ENCODE measurements at places on chromosomes 5 and 9.

GRCh38 chr5:36885566-36886485, 9.3 kb downstream of the NIPBL start:
- H3K36me3 ChIP-seq = no peaks in the 10 kb centered on the region
- no peak overlapping the region for H3K27ac ChIP-seq
- H3K27me3 ChIP-seq = no peaks in the 10 kb centered on the region

DNA sequence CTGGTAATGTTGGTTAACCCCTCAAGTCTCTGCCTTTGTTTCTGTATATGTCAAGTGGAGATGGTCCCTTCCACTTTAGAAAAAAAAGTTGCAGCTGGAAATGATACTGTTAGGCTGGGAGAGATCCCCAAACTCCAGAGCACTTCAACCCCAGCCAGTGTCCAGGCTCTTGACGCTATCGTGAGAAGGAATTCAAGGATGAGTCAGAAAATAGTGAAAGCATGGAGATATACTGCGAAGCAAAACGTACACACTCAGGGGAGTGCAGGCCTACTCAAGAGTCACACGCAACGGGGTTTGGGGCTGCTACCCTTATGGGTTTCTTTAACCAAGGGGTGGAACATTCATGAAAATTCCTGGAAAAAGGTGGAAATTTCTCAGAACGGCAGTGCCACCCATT, 24.9 kb downstream of the KCNV2 start:
- no peaks in the 10 kb centered on the region for H3K27me3 ChIP-seq
- H3K4me1 ChIP-seq = no peaks in the 10 kb centered on the region
- no peak for DNase-seq
- peaks cover 13% of the 10 kb centered on the region for H3K36me3 ChIP-seq
- no peak overlapping the region for H3K4me3 ChIP-seq

DNA sequence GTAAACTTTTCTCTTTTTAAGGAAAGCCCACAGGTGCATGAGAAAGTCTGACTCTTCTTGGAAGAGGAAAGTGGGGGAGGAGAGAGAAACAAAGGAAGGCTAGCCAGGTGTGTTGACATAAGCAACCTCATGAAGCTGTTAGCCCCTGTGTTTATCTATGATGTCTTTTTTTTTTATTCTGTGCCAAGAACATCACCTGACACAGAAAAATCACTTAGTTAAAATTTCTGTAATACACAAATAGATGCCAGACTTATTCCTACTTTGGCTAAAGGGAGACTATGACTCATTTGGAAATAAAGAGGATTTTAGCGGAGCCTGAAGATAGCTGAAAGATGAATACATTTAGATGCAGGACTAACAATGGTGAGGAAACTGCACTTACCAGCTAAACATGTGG, 58.3 kb downstream of the BAAT start:
- H3K4me3 ChIP-seq = no peak overlapping the region
- no peak overlapping the region for H3K27ac ChIP-seq
- no peaks in the 10 kb centered on the region for H3K36me3 ChIP-seq
- no peaks in the 10 kb centered on the region for H3K4me1 ChIP-seq
- H3K27me3 ChIP-seq = peaks cover 24% of the 10 kb centered on the region
- DNase-seq = no peak

DNA sequence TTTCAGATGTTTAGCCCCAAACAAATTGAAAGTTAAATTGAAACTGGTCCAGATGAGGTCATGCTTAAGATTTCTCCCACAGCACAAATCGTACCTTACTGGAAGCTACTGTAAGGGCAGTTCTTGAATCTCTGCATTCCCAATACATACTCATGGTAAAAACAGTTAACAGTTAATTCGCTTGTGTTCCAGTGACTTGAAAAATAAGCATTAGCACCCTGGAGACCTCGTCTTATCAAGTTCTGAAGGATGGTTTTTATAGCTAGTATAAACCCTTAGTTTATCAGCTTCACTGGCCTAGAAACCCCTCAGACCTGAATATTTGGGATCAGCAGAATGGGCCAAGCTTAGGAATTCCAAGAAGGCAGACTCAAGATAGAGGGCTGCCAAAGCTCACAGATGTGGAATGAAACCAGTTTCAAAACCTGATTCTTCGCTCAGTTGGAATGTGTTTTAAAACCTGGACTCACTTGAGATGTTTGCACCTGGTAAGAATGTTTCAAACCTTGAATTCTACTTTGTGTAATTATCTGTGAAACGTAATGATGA, 103.6 kb downstream of the C9orf152 start:
- H3K4me1 ChIP-seq = peaks cover 59% of the 10 kb centered on the region
- no peak for DNase-seq
- no peaks in the 10 kb centered on the region for H3K36me3 ChIP-seq
- H3K27me3 ChIP-seq = no peaks in the 10 kb centered on the region
- no peak overlapping the region for H3K4me3 ChIP-seq

DNA sequence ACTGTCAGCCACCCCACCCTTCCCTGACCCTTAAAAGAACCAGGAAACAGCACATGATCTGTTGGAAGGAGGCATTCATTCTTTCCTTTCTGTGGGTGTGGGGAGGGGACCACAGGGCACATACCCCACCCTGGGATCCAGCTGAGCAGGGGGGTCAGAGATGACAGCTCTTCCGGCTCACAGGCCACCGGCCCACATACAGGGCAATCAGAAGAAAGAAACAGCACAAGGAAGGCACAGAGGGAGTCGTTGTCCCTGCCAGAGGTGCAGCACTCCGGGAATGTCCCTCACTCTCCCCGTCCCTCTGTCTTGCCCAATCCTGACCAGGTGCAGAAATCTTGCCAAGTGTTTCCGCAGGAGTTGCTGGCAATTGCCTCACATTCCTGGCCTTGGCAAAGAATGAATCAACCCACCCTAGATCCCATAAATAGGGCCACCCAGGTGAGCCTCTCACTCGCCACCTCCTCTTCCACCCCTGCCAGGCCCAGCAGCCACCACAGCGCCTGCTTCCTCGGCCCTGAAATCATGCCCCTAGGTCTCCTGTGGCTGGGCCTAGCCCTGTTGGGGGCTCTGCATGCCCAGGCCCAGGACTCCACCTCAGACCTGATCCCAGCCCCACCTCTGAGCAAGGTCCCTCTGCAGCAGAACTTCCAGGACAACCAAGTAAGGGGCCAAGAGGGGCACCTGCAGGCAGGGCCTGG, at the start of gene LCN2:
LCN2 (plus strand) TSS at position 453 of the 701 bp plus-strand sequence; CDS start at position 526, 73 bp downstream.
- no peaks in the 10 kb centered on the region for H3K27me3 ChIP-seq
- DNase-seq = no peak
- peaks cover 6% of the 10 kb centered on the region for H3K4me1 ChIP-seq
- H3K27ac ChIP-seq = no peak within 1 kb of the TSS
- no peak within 1 kb of the TSS for H3K4me3 ChIP-seq

DNA sequence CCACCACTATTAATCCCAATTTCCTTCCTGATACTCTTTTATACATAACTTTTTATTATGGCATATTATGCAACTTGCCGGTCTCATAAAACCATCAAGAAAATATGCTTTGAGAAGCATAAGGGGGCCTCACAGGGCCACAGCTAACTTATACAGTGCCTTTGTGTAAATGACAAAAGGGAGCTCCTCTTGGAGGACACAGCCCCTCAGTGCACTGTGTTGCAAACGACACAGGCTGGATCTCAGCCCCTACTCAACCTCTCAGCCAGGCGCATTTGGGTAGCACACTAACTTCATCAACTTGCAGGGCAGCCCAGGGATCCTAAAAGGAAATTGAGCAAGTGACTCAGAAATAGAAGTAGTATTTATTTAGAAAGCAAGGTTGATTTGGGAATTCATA, 35.4 kb downstream of the RIGI start:
- H3K27ac ChIP-seq = no peak overlapping the region
- H3K4me1 ChIP-seq = no peaks in the 10 kb centered on the region
- peaks cover 26% of the 10 kb centered on the region for H3K36me3 ChIP-seq

- no peak overlapping the region for H3K27ac ChIP-seq
- H3K4me1 ChIP-seq = peaks cover 2% of the 10 kb centered on the region
- no peak overlapping the region for H3K4me3 ChIP-seq
- DNase-seq = no peak
- peaks cover 20% of the 10 kb centered on the region for H3K36me3 ChIP-seq
- no peaks in the 10 kb centered on the region for H3K27me3 ChIP-seq
Measured at GRCh38 chr5:60961685-60962084, 16.7 kb downstream of the NDUFAF2 start.

DNA sequence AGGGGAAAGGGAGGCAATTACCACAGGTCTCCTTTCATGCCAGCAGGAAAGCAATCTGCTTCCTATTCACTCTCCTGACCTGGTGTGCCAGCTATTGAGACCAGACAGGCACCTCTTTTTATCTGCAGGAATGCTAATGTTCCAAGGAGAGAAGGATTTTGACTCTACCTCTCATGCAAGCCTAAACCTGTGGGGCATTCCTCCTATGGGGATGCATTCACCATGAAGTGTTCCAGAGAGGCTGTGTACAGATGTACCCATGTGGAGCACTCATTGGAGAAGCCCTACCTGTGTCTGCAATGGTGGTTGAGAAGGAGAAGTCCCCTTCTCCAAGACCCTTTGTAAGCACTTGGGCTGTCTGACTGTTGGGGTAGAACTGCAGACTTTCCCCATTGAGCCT, 45.4 kb upstream of the EDIL3 start:
- DNase-seq = no peak
- no peaks in the 10 kb centered on the region for H3K36me3 ChIP-seq
- H3K27me3 ChIP-seq = no peaks in the 10 kb centered on the region
- H3K27ac ChIP-seq = no peak overlapping the region
- no peak overlapping the region for H3K4me3 ChIP-seq
- no peaks in the 10 kb centered on the region for H3K4me1 ChIP-seq

DNA sequence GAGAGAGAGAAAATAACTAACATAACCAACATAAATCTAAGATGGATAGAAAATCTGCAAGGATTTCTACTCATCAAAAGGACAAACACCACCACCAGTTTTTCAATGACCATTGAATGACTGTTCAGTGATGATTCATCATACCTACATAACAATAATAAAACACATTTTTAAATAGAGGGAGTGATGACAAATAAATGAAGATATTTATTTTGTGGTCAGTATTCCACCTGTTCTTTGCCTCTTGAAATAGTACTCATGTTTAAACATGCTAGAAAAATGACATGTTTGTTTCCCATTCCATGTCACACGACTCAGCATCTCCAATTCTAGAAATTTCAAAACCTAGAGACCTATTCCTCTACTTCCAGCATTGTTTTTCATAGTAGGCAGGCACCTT, 34.6 kb upstream of the ADAMTS16 start:
- H3K27me3 ChIP-seq = no peaks in the 10 kb centered on the region
- H3K27ac ChIP-seq = no peak overlapping the region
- no peaks in the 10 kb centered on the region for H3K4me1 ChIP-seq
- DNase-seq = no peak
- H3K36me3 ChIP-seq = no peaks in the 10 kb centered on the region

GRCh38 chr9:70092190-70092589, 48.5 kb downstream of the MAMDC2 start:
- DNase-seq = no peak
- H3K36me3 ChIP-seq = no peaks in the 10 kb centered on the region
- H3K27me3 ChIP-seq = peaks cover 33% of the 10 kb centered on the region
- no peak overlapping the region for H3K27ac ChIP-seq
- H3K4me3 ChIP-seq = no peak overlapping the region

DNA sequence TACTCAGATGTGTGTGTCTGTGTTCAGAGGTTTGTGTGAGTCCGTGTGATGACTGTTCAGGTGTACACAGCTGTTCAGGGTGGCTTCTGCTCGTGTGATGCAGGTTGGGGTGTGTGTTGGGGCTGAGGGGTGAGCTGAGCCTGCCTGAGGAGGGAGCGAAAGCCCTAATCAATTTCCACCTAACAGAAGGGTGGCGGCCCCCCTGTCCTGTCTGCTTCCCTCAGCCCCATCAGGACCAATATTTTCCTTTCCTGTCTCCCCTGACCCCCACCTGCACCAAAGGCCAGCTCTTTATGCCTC, 30.2 kb downstream of the LHX2 start:
- H3K36me3 ChIP-seq = no peaks in the 10 kb centered on the region
- H3K27ac ChIP-seq = no peak overlapping the region
- peaks cover 9% of the 10 kb centered on the region for H3K4me1 ChIP-seq
- no peak overlapping the region for H3K4me3 ChIP-seq

DNA sequence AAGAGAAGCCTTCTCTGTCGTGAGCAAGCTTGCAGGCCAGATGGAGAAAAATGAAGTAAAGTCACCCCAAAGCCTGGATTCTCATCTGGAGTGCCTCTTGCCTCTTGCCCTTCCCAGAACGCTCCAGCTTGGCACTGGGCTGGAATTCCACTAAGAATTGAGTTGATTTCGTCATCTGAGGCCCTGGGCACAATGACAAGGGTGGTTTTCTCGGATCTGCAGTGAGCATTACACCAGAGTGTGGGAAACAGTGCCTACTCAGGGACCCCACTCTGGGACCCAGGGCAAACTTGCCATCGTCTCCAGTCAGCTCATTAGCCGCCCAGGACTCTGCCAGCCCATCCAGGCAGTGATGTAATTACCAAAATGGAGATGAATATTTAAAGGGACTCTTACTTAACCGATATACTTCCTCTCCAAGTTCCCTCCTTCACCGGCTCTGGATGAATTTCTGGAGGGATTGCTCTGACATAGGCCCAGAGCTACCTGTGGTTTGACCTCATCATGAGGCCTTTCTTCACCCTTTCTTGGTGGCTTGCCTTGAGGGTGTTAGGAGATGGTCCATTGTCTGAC, 44.7 kb upstream of the LCP2 start:
- H3K27me3 ChIP-seq = peaks cover 5% of the 10 kb centered on the region
- no peak overlapping the region for H3K27ac ChIP-seq
- no peaks in the 10 kb centered on the region for H3K36me3 ChIP-seq
- DNase-seq = no peak
- H3K4me1 ChIP-seq = peaks cover 8% of the 10 kb centered on the region

DNA sequence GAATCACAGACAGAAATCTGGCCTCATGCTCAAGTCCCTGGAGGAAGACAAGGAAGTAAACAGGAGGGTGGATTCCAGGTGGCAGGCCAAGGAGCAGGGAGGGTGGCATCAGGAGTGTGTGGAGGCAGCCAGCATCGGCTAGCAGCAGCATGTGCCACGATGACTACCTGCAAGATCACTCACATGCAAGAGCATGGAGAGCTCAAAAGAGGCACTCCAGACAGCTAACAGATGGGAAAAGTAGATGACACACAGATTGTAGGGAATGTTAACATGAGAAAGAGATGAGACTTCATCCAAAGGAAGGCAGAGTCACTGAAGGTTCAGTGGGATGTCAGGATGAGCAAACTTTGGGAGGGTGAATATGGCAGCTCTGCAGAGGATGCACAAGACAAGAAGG, 104.3 kb downstream of the SEMA5A start:
- no peak overlapping the region for H3K27ac ChIP-seq
- no peak overlapping the region for H3K4me3 ChIP-seq
- no peaks in the 10 kb centered on the region for H3K27me3 ChIP-seq
- no peaks in the 10 kb centered on the region for H3K36me3 ChIP-seq
- DNase-seq = no peak

- no peaks in the 10 kb centered on the region for H3K36me3 ChIP-seq
- H3K4me3 ChIP-seq = no peak overlapping the region
- no peak for DNase-seq
Measured at GRCh38 chr5:135750506-135750905, 84.0 kb upstream of the SLC25A48 start.

DNA sequence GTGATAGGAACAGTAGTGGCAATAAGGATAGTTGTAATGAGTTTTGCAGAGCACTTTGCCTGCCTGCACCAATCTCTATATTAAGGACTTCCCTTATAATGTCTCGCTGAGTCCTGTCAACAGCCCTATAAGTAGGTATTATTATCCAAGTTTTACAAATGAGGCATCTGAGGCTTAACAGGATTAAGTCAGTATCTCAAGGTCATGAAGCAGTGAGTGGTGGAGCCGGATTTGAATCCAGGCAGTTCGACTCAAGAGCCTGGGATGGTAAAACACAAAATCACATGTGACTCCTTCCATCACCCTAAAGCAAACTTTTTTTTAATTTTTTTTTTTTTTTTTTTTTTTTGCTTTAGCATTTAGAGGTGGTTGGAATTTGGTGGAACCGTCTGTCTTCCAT, 59.0 kb upstream of the RARS1 start:
- DNase-seq = no peak
- H3K4me1 ChIP-seq = no peaks in the 10 kb centered on the region
- no peak overlapping the region for H3K27ac ChIP-seq
- no peaks in the 10 kb centered on the region for H3K36me3 ChIP-seq
- H3K27me3 ChIP-seq = no peaks in the 10 kb centered on the region
- no peak overlapping the region for H3K4me3 ChIP-seq
